ENCODE measurements at places on chromosomes 13 and 19.

DNA sequence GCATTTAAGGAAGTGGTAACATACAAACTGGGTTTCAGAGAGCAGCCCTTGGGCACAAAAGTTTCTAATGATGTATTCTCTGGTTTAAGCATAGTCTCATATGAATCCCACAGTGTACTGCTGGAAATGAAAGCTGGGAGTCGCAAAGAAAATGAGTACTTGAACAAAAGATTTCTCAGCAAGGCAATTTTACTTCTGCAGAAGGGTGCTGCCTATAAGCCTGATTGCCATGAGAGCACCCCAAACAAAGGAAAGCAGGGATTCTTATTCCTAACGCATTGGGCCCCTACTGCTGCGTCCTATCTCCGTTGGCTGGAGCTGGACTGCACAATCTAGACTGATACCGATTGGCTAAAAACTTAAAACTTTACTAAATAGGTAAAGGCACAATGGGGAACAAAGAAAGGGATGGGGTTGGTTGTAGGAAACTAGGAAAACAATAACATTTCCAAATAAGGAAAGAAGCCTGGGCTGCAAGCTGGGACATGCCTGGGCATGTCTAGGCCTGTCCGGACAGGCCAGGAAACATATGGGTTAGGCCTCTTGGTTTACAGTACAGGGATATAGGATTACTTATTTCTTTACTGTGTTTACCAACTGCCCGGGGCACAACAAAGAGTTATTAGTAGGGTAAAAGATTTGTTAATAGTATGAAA is 27.4 kb upstream of the VN1R4 start:
- DNase-seq, result no peak

GRCh38 chr13:30927595-30927994 is 4.9 kb upstream of the TEX26 start:
- DNase-seq, result no peak

GRCh38 chr13:35857769-35858168 is 273.4 kb downstream of the DCLK1 start:
- DNase-seq, result no peak

DNA sequence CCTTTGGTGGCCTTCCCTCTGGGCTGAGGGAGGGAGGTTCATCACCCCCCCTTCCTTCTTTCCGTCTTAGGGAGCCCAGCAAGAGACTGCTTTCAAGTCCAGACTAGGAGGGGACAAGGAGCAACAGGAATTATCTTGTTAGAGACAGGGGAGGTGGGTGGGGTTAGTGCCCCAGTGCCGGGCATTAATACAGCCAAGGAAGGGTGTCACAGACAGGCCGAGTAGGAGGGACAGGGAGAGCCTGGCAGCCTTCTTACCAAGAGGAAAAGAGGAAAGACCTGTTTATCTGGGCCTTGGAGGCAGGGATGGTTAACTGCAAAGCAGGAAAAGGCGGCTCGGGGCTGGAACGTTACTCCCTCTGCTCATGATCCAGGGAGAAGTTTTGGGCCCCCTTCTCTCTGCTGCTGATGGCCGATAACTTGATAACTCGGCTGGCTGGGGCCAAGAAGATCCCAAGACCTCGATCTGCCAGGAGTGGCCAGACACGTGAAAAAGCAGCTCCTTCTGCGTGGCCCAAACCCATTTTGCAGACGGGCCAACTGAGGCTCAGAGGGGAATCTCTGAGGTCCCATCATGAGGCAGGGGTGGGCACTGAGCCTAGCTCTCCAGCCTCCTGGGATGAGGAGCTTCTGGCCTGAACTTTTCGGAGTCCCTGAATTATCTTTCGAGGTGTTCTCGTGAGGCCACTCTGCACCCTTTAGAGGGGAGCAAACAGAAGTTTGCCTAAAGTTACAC is 79.3 kb downstream of the PTPRS start:
- no peak for DNase-seq

GRCh38 chr19:50562329-50562728 is 5.9 kb downstream of the LRRC4B start:
- DNase-seq, result no peak

- no peak for DNase-seq
These were observed 21.0 kb upstream of the SPRY2 start for GRCh38 chr13:80361883-80362327.

DNA sequence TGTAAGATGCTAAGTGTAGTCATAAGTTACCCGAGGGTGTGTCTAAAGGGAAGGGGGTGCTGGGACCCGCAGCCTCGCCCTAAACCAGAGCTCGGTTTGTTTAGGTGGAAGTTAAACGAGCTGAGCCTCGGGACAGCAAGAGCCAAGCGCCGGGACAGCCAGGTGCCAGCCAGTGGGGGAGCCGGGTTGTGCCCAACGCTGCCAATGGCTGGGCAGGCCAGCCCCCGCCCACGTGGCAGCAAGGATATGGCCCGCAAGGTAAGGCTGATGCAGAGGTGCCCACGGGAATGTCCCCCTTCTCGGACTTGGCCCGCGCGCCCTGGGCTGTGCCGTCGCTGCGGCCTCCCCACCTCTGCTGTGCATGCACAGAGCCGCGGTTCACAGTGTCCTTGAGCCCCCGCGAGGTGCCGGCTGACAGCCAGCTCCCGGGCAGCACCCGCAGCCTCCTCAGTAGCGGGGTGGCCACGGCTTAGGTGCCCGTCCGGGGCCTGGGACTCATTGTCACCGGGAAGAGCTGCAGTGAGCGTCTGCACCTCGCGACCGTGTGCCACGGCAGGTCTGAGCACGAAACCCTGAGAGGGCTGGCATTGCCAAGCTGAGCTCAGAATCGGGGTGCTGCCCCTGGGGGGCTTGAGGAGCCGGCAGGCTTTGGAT is 9.3 kb upstream of the RPS15 start:
- no peak for DNase-seq

- DNase-seq, result no peak
These were observed 9.9 kb upstream of the CEACAM20 start for GRCh38 chr19:44539236-44539826.

GRCh38 chr13:45674908-45675307 is 27.2 kb upstream of the CBY2 start:
- no peak for DNase-seq

GRCh38 chr13:41488124-41488523 is 30.8 kb downstream of the RGCC start:
- no peak for DNase-seq

- DNase-seq, result peak; percentile 51
These were observed 31.7 kb downstream of the DNAJC15 start for GRCh38 chr13:43054803-43055802.

DNA sequence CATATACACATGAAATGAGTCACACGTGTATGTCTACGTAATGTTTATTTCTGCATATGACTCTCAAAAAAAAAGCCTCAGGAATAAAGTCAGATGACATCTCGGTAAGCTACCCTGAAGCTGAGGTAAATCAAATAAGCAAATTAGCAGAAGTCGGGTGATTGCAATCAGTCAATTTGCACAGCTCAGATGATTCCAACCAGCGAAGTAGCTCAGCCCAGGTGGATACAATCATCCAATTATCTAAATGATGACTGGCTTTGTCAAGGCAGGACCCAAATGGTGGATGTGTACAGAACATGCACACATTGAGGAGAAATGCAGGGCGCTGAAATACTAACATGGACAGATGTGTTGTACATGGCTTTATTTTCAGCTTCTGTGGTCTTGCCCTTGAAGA is 148.5 kb downstream of the ZNF486 start:
- no peak for DNase-seq

- no peak for DNase-seq
These were observed 11.3 kb downstream of the MYO9B start for GRCh38 chr19:17086834-17087233.

DNA sequence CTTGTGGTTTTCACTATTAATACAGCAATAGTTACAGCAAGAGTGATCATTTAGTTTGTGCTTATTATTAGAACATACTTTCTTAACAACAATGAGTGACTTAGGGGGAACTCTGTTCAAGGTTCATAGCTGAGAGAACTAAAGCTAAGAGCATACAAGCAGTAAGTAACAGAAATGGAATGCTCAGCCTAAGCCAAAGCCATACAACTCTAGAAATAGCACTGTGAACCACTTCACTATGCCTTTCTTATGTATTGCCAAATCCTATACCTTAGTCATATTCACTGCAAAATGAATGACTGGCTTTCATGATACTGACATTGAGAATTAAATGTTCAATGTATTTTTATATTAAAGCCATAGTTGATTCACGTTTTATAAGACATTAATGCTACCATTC is 599.7 kb upstream of the SLITRK1 start:
- DNase-seq, result no peak

DNA sequence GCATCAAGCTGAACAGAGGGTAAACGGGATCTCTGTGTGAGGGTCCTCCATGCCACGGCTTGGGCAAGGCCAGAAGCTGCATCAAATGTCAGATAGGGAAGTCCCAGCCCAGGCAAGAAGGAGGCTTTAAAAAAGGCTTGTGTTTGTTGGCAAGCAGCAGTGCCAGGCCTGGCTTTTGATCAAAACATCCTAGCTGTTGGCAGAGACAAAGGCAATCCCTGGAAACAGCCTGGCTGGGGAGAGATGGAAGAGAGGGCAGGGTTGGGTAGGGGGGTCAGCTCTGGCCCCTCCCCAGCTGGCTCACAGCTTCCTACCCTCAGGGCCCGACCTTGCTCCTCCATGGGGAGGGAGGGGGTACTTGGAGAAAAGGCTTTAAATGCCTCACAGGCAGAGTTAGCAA is 61.8 kb upstream of the KCTD15 start:
- DNase-seq, result no peak

GRCh38 chr13:87123987-87124784 is 547.0 kb upstream of the SLITRK5 start:
- DNase-seq, result peak; percentile 13

- DNase-seq, result no peak
These were observed 4.8 kb upstream of the RPS15 start for GRCh38 chr19:1433119-1434039.

DNA sequence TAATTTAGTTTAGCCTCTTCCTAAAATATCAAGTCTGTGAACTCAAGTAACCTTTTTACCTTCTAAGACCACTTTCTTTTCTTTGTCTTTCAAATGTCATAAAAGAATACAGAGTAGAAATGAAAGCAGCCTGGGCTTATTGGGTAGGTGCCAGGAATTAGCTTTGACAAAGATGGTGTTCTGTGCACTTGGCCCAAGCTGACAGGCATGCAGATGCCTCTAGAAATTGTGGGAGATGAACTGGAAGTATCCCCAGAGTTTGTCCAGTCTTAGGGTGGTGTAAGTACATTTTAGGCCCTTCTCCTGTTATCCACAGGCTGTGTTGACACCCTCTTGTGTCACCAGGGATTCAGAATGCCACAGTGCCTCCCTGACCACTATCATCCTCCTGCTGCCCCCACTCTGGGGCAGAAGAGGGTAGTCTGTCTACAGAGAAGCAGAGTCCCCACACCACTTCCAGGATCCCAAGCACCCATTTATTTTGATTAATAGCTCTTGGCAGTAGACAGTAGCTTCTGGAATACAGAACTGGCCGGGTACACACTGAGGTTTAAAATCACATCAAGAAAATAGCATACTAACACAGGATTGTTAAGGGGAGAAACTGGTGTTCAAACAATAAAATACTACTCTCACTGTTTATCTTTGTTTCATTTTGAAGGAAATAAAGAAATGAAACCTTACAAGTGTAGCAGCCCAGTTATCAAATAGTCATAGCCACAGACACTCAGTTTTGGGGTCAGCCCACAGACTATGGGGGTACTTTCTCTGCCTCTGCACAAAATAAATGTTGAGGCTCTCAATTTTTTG is 343.2 kb downstream of the KCNRG start:
- no peak for DNase-seq

DNA sequence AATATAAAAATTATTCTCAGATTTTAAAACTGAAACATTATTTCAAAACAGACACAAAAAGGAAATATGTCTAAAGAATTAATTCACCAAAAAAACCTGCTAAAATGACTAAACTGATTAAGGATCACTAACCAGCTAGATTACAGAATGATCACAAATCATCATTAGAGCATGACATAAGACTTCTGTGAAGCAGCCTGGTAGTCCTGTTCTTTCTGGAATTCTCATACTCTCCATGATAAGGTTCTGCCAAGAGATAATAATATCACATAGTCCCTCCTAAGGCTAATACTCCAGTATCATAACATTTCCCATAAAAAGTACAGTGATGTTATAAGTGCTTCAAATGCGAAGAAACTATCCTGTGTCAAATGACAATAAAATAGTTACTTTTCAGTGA is 1814.9 kb downstream of the SLITRK5 start:
- DNase-seq, result no peak

DNA sequence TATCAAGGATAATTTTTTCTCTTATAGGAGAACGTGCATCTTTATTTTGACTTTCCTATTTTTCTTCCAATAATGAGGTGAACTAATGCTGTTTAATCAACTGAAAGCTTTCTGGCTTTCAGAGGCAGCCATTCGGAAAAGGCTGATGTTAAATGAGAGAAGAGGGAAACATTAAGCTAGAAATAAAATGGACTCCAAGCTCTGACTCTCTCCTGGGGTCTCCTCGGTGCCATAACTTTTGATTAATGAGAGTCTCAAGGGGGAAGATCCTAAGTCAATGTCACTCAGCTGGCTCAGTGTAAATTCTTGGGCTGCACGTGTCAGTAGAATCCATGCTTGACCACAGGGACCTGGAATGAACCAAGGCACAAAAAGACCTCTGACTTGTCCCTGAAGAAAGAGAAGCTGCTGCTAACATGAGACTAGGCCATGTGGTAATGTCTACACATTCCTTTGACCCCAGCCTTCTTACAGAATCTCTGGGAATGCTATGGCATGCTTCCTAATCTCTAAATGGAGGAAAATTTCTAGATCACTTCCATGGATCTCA is 152.2 kb upstream of the RFC3 start:
- DNase-seq, result no peak

DNA sequence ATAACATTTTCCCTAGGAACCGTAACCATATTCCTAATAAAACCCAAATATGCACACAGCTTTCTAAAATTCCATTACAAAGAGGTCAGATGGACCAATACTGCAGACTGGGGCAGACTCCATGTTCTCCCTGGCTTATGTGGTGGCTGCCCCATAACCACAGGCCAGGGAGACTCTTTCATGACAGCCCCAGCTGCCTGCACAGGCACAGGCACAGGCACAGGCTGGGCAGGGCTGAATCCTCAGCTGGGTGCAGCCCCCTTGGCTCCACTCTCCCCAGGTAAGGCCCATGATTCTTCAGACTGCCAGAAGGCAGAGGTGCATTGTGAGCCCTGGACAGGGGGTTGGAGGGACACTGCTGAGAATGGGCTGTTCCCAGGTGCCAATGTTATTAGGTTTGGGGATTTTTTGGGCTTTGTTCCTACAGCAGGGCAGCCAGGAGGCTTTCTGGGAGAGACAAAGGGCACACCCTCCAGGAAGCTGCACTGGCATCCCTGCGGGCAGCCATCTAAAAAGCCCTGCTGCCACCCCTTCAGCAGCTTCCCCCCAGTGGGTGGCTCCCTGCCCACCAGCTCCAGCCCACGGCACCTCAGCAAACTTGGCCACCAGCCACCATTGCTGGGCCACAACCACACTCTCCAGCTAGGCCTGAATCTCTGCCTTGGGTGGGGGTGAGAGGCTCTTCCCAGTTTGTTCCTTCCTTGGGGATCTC is 20.0 kb downstream of the DOCK9 start:
- DNase-seq, result peak; percentile 41
